ENCODE measurements at places on chromosomes 2 and 18.

- no peak for DNase-seq
Measured at GRCh38 chr18:9984080-9984479, 70.3 kb downstream of the VAPA start.

DNA sequence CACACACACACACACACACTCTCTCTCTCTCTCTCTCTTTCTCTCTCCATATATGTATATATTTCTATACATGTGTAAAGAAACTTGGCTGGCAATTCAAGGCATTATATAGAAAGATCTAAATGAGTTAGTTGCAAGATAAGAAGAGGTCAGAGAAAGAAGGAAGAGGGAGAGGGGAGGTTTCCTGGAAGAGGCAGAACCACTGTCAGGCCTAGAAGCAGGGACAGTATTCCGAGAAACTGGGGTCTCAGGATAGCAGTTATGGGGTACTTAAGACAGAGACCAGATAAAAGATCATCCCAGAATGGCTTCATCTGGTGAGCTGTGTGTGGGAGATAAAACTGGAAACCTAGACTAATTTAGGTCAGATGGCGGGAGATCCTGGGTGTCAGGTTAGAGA lies 180.8 kb downstream of the CAMKMT start:
- no peak for DNase-seq

GRCh38 chr2:97931858-97932225 lies 63.9 kb downstream of the TMEM131 start:
- DNase-seq = no peak

GRCh38 chr2:218867900-218868299 lies 8.3 kb downstream of the WNT6 start:
- DNase-seq = no peak

DNA sequence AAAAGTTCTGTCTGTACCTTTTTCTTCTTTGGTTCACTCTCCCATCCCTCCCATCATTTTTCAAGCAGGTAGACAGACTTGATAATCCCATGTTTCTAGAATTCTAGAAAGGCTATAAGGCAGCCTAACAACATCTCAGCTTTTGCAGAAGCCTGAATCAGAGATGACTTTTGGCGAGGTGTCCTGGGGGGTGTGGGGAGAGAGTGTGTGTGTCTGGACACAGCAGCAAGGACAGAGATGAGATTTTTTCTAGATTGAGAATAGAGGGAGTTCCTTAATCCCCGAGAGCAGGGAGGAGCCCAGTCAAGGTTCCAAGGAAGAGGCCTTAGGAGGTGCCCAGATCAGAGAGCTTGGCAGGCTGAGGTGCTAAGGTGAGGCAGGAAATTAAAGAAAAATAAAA lies 22.0 kb upstream of the LAPTM4A start:
- no peak for DNase-seq

DNA sequence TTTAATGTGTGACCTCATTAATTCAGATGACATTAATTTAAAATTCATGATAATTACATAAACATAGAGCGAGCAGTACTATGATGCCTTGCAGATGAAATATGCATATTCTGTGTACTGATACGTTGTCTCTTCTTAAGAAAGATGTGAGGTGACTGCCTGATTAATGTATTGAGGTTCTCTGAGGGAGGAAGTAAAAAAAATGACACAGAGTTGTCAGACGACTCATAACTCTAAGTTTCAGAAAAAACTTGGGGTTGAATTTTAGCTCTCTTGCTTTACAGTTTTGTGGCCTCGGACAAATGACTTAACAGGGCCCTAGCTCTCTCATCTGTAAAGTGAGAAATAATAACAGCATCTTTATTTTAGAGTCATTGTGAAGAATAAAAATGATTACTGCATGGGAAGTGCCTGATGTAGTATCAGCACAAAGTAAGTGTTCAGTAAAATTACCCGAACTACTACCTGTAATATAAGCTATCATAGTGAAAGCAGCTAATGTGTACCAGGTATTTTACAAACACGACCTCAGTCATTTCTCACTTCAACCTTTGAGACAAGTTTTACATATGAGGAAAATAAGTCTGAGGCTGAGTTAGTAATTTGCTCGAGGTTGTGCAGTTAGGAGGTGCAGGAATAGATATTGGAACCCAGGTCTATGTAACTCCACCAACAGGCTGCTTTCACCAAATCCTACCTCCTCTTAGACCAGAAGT lies 65.3 kb downstream of the ALK start:
- no peak for DNase-seq

DNA sequence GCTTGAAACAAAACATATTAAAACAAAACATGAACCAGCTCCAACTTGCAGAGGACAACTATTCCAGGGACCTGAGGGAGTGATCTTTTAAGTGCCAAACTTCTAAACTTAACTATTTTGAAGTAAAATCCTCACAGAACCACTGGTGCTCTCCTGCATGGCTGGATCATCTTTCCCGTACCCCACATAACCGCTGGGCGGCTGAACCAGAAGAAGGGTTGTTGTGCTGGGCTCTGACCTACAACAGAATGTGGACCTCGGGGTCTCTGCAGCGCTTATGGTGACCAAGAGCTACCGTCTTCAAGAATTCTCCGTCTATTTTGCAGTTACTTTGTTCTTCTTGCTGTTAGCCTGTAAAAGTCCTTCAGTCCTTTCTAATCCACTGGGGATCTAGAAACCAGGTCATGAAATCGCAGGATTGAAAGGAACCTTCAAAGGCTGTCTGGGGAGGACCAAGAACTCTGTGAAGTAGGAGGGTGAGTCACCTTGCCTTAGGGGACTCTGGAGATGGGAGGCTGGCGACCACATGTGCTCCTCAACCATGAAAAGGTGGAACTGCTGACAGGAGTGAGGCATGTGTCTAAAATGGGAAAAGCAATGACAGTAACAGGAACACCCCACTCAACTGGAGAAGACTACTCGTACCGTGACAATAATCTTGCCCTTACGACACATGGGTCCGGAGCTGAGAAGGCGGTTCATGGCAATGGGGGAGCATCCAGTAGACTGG lies 46.6 kb downstream of the HDLBP start:
- no peak for DNase-seq

GRCh38 chr2:205367331-205367935 lies 314.9 kb upstream of the NRP2 start:
- no peak for DNase-seq

GRCh38 chr2:203631068-203631757 lies 75.2 kb upstream of the CD28 start:
- DNase-seq = no peak

DNA sequence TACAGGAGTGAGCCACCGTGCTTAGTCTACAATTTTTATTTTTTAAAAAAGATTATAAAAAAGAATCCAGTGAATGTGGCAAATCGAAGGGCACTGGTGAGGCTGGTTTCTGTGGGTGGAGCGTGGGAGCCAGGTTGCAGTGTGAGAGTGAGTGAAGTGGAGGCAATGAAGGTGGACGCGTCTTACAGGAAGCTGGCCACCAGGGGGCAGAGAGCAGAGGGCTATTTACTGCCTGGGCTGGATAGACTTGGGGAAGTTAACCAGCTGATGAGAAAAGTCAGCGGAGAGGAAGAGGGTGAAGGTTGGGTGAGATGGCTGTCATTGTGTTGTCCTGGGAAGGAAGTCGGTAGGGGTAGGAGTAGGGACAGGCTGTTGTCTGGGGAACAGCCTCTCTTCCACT lies 6.8 kb downstream of the SCTR start:
- peak; percentile 73 for DNase-seq

DNA sequence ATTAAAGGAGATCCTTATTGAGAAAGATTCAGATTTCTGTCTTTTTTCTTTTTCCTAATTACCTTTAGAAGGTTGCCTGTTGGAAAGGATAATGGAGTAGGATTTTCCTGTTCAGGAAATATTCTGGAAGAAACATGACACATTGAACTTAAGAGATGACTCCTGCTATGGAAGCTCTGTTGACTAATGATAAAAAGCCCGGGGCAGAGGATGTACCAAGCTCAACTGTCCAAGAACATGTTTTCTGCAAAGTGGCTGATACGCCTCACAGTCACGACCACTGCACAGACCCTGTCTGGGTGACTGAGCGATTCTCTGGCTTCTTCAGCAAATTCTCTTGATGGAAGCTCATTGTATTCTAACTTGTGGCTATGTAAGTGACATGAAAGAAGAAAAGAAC lies 86.2 kb upstream of the THOC1 start:
- no peak for DNase-seq

GRCh38 chr2:232502911-232503808 lies 15.5 kb upstream of the ECEL1 start:
- DNase-seq = peak; percentile 58

DNA sequence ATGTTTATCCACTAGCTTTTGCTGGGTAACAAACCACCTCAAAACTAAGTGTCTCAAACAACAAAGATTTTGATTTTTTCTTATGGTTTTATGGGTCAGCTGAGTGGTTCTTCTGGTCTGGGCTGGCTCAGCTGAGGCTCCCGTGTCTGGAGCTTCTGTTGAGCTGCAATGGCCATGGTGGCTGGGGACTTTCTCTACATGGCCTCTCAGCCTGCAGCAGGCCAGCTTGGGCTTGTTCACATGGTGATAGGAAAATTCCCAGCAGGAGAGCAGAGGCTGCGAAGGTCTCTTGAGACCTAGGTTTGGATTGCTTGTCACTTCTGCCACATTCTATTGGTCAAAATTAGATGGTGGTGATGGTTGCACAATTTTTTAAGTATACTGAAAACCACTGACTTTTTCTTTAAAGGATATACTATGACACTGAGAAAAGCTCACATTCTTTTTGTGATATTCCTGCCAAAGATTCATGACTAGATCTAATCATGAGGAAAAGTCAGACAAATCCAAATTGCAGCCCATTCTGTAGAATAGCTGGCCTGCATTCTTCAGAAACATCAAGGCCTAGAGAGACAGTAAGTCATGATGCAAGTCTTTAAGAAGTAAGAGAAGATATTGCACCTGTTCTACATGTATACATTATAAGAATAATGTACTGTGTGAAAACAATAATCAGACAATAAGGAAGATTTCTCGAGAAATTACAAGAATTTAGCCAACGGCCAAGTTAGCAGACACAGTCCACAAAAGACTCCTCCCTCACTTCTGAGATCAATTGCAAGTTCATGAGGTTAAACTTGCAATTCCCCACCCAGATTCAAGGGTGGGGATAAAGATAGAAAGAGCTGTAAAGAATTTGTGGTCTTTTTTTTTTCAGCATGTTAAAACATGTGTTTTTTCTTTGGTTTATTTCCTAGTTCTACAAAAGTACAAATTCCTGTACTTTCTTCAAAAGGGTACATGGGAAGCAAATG lies 35.0 kb upstream of the IL1R2 start:
- DNase-seq = no peak

DNA sequence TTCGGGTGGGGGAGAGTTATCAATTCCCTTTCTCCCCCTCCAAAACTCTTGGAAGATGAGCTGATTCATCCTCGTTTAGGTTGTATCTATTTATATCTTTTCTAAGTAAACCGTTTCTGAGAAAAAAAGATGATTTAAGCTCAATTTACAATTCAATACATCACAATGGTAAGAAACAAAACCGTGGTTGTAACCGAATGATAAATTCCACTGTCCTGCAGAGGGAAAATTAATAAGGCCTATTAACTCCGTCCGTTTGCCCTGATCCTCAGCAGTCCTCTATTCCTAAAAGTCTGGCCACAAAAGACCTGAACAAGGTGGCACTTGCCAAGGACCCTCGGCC lies 286.2 kb downstream of the TCF4 start:
- no peak for DNase-seq

GRCh38 chr18:30280186-30280585 lies 762.4 kb downstream of the DSC3 start:
- DNase-seq = no peak

GRCh38 chr18:37266290-37266689 lies 299.3 kb downstream of the CELF4 start:
- DNase-seq = no peak

DNA sequence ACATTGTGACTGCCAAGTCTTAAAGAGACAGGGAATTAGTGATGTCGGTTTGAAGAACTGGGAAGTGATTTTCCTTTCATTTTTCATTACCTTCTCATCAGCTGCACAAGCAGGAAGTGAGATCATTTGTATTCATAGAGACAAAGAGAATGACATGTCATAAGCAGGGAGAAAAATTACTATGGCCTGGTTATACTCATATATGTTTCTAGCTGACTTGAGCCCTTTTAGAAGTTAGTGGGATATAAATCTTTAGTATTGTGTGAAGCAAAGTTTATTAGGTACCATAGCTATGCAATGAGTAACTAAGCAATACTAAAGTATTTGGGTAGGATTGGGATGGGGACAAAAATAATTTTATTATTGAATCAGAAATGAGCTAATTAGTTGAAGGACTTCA lies 284.1 kb downstream of the PID1 start:
- DNase-seq = no peak

DNA sequence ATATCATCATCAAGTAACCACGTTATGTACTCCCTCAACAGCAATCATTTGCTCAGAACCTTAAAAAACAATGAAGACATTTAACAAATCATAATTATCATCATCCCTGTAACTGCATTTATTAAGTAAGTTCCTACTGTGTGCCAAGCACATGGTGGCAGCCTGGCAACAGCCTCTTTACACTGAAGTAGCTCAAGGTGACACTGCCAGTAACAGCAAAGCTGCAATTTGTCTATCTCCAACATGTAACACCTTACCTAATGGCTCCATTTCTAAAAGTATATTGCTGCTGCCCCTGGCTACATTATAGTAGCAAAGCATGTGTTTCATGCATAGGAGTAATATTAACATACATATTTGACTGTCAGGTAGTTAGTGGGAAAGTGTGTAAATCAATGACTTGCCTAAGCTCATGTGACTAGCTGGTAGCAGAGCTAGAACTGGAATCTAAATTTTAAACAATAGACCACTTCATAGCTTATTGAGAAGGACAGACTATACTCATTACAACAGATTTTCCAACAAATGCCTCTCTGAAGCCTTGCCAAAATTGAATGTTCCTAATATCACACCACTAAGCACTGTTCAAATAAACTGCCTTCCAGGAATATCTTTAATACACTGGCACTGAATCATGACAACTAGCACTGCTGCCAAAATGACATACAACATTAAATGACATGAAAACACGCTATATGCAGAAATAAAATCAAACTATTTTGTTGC lies 86.7 kb downstream of the L3MBTL4 start:
- no peak for DNase-seq

- DNase-seq = no peak
Measured at GRCh38 chr2:232103140-232103737, 141.7 kb downstream of the DIS3L2 start.

DNA sequence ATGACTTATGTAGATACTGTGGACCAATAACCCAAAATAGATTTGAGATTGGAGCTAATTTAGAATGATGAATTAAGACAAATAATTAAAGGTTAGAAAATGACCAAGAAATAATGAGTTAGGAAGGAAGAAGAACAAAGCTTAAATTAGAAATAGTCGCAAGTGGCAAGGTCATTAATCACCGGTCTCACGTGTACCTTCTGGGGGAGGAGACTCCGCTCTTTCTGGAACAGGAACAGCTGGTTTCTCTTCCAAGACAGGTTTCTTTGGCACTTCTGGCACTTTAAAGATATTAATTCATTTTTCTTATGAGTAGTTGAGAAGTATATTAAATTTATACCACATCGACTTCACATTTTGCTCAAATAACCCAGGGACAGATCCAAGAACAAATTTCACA lies 156.7 kb downstream of the TTN start:
- DNase-seq = no peak

All from stimulated activated CD8-positive, alpha-beta memory T cell treated with anti-CD3 and anti-CD28 coated beads, Interleukin-4, amount 100 ng/mL, for 48 hours (primary cell).